ENCODE measurements at places on chromosomes 12 and 14.

DNA sequence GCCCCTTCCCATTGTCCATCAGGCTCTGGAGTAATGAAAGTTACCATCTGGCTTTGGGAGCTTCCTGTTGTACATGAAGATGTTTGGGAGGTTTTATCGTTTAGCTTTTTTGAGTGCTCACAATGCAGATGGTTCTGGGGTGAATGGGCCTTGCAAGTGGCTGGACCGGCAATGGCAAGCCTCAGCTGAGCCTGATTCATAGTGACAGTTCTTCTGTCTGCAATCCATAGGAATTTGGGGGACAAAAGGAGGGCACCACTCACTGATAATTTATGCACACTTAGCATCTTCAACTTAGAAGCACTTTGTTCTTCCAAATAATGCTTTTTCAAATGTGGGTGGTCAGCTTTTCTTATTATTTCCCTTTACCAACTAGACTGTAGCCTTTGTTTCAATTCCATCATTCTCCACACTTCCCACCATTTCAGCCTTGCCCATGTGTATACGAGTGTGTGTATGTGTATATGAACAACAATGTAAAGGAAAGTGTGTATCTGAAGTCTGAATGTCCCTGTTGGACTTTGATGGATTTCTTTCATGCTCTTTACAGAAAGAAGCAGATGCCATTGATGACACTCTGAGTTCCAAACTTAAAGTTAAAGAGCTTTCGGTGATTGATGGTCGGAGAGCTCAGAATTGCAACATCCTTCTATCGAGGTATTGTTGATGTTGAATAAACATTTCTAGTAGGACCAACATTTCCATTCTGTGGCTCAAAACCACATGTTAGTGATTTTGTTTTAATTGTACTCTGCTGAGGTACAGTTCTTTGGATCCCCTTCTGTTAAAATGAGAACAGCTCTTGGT, 125.5 kb downstream of the GPR135 start:
- no peak for DNase-seq

- no peak for DNase-seq
These were observed 2.5 kb upstream of the OR4N2 start for GRCh38 chr14:19801118-19801464.

DNA sequence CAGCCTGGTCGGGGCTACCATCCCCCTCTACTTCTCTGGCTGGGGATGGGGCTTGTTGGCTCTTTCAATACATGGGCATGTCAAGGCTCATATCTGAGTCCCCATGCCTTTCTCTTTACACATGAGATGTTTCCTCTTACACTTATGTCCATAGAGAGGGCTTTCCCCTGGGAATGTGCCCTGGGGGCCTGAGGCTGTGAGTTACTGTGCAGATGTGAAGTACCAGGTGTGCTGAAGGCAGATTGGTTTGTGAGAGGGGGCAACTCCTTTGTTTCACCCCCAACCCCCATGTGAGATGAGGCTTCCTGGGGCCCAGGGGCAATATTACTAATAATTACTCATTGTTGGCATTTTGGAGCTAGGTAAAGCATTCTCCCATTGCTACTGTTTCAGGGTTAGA, 32.8 kb downstream of the NRXN3 start:
- no peak for DNase-seq

- no peak for DNase-seq
These were observed 23.9 kb downstream of the GPR19 start for GRCh38 chr12:12671850-12672660.

GRCh38 chr12:106679574-106679973, 94.9 kb upstream of the RIC8B start:
- no peak for DNase-seq

DNA sequence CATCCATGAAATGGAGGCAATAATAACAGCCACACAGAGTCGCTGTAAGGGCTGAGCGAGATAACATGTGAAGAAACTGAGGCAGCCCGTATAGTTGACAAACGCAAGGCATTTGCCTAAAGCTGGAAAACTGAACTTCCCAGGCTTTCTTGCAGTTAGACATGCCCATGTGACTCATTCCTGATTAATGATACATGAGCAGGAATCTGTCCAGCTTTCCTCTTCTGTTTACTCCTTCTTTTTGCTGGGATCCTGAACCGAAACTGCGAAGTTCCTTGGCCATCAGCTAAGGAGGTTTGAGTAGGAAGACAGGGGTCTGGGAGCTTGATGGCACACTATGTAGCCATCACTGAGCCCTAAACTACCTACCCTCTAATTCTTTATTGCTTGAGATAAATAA, 52.2 kb downstream of the ST8SIA1 start:
- no peak for DNase-seq

DNA sequence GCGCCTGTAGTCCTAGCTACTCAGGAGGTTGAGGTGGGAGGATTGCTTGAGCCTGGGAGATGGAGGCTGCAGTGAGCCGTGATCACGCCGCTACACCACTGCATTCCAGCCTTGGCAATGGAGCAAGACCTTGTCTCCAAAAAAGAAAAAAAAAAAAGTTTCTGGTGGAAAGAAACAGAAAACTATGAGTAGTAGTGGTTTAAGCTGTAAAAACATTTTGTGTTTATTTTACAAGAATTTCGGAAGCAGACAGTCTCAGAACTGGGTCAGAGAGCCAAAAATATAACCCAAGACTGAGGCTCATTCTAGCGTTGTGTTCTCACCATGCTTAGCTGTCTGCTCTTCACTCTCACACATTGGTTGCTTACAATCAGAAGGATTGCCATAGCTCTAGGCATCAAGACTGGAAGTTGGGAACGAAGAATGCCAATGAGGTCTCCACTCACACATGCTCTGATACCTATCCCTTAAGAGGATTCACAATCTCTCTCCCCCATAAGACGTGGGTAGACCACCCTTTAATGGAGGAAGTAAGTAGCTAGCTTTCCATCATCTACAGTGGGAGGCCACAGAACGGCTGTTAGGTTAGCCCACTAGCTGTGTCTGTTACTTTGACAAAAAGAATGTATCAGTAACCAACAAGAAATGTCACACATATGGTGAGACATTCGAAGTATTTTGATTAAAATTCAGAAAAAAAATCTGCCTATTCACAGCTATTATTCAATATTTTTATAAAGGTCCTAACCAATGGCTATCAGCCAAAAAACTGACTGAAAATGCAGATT, 117.6 kb upstream of the RASSF8 start:
- DNase-seq: no peak

DNA sequence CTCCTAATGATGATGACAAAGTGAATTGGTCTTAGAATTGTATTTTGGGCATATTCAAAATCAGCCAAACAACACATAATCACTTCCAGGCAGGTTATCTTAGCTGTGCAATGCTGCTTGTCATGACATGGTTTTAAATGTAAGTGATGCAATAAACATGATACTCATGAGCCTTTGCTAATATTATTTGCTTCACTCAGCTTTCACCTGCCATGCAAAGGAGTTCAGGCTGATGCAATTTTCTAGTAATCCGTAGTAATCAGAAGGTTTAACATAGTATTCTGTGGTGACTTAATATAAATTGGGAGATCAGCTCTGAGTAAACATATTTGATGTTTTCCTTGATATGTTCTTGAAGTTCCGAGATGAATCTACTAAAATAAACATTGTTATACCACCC, 29.1 kb downstream of the TMEM260 start:
- DNase-seq: no peak

DNA sequence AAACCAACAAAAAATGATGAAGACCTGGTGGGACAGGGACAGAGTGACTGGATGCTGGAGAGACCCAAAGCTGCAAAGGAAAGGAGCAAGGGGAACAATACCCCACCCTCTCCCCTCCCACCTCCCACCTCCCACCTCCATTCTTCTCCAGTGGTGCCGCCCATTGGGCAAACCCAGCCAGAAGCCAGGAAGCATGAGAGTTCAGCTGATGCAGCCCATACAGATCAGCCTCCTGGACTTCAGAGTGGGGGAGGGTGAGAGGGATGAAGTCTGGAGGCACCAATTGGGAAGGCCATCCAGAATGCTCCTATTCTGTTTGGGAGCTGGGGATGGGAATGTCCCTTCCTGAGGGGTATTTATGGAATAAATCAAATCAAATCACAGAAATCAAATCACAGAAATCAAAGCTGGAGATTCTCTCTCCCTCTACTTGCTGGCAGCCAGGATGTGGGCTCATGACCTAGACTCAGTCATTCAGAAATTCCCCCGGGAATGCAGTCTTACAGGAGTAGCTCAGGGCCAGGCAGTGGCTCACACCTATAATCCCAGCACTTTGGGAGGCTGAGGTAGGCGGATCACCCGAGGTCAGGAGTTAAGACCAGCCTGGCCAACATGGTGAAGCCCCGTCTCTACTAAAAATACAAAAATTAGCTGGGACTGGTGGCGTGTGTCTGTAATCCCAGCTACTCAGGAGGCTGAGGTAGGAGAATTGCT, 31.1 kb downstream of the IRF2BPL start:
- no peak for DNase-seq

- no peak for DNase-seq
These were observed 543.6 kb downstream of the FOXG1 start for GRCh38 chr14:29310210-29310609.

- no peak for DNase-seq
These were observed 129.0 kb upstream of the MED13L start for GRCh38 chr12:116406529-116406928.

GRCh38 chr12:132399092-132400010, 70.0 kb upstream of the GALNT9 start:
- DNase-seq: no peak

DNA sequence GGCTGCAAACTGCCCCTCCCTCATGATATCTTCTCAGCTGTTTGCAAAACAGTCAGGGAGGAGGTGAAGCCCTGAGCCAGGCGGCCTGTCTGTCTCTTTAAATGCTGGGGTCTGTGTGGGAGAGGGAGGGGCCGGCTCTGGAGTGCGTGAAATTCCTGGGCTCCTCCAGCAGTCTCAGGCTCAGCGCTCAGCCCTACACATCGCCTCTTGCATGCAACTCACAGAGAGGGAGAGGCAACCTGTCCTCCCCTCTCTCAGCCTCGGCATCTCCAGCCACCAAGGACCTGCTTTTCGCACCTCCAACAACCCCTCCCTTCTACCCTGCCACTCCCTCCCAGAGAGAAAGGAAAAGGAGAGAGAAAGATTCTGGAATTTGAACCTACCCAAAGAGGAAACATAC, at the start of gene NRXN3:
Gene NRXN3, plus strand, starts transcription at position 171 of the 400 bp plus-strand sequence. CDS start 72,721 bp downstream, outside the sequence.
- DNase-seq: no peak

DNA sequence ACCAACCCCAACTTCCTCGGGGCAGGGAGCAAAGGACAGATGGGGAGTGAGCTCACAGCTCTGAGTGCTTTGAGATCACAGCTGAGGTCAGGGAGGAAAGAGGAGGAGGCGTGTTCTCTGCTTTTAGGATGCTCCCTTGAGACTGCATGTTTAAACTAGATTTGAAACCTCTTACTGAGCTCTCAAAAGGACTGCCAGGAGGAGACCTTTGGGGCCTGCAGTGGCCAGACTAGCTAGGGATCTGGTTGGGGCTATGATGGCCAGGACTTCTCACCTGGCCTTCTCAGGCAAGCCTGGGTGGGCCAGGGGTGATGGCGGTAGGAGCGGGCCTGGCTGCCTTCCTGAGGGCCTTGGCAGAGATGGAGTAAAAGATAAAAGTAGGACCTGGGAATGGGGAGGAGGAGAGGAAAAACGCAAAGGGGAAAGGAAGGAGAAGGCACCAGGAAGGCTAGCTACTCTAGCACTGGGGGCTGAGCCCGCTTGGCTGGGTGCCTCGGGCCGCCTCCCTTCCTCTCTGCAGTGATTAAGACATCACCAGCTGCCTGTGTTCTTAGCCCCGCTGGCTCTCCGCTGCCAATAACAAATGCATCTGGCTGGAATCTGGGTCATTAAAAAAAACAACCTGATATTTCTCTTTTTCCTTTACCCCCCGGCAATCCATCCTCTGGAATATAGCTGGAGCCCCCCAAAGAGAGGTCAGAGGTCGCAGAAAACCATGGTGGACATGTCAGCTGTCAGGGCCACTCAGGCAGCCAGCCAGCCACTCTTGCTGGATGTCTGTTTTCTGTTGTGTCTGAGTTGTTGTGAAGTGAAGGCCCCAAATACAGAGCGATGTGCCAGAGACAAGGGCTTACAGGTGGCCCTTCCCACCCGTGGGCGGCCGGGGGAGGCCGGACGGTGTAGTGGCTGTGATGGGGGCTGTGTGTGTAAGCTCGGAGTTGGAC, 141.3 kb downstream of the TSPAN9 start:
- no peak for DNase-seq

DNA sequence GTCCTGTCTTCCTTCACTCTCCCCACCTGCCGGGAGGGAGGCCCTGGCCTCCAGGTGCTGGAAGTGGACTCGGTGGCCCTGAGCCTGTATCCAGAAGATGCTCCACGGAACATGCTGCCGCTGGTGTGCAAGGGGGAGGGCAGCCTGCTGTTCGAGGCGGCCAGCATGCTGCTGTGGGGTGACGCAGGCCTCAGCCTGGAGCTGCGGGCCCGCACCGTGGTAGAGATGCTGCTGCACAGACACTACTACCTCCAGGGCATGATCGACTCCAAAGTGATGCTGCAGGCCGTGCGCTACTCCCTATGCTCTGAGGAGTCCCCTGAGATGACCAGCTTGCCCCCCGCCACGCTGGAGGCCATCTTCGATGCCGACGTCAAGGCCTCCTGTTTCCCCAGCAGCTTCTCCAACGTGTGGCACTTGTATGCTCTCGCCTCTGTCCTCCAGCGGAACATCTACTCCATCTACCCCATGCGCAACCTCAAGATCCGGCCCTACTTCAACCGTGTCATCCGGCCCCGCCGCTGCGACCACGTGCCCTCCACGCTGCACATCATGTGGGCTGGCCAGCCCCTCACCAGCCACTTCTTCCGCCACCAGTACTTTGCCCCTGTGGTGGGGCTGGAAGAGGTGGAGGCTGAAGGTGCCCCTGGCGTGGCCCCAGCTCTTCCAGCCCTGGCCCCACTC, 8.8 kb downstream of the VRTN start:
- no peak for DNase-seq

GRCh38 chr12:109758426-109759420, 45.1 kb downstream of the FAM222A start:
- no peak for DNase-seq

- DNase-seq: no peak
These were observed 20.6 kb downstream of the COX14 start for GRCh38 chr12:50132505-50133135.

DNA sequence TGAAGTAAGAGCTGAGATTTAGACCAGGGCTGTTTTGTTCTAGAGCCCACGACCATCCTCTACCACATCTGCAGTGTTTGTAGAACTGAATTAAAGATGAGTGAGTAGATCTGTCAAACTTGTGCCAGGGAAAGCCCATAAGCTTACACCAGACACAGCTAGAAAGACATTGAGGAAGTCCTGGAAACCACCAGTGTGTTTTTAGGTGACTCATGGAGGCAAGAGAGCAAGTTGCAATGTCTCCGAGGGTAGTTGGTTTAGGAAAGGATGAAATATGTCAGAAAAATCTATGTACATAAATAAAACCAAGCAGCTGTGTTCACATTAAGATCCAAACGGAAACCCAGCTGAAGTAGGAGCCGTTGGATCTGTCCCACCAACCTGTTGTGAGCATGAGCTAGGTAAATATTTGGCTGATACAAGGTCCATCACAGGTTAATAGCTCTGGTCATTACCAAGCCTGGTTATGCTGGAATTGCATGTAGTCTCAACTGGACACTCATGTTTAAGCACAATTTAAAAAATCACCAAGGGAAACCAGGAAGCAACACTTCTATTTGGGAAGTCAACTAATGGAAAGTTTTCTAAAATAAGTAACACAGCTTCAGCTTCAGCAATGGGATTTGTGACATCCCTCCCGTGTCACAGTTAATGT, 49.9 kb upstream of the PLEKHG3 start:
- DNase-seq: no peak

GRCh38 chr12:109517619-109518018, 40.2 kb downstream of the UBE3B start:
- no peak for DNase-seq
